ENCODE measurements at places on chromosomes 2 and 18. TPM values are rescaled to one million over a fixed set of nuclear protein-coding genes. Genes with fewer than 3 reads are reported as not detected.

The ASPRV1 gene
- total RNA-seq = 0.39 TPM

The CYS1 gene
- 0.18 TPM for total RNA-seq

The KCNIP3 gene
- 0.55 TPM for total RNA-seq

The FOXD4L1 gene
- total RNA-seq = not detected

The LINC00305 gene
- not detected for total RNA-seq

The DSC2 gene
- 0.56 TPM for total RNA-seq

The FSIP2 gene
- total RNA-seq = not detected

The CABLES1 gene
- total RNA-seq = 1.6 TPM

The POTEE gene
- total RNA-seq = not detected

Measured in gastrocnemius medialis (tissue), 4 donors.